ENCODE measurements at places on chromosomes 3 and 15.

- DNase-seq: peak; percentile 69
These were observed 230.2 kb upstream of the HES1 start for GRCh38 chr3:193905541-193906396.

DNA sequence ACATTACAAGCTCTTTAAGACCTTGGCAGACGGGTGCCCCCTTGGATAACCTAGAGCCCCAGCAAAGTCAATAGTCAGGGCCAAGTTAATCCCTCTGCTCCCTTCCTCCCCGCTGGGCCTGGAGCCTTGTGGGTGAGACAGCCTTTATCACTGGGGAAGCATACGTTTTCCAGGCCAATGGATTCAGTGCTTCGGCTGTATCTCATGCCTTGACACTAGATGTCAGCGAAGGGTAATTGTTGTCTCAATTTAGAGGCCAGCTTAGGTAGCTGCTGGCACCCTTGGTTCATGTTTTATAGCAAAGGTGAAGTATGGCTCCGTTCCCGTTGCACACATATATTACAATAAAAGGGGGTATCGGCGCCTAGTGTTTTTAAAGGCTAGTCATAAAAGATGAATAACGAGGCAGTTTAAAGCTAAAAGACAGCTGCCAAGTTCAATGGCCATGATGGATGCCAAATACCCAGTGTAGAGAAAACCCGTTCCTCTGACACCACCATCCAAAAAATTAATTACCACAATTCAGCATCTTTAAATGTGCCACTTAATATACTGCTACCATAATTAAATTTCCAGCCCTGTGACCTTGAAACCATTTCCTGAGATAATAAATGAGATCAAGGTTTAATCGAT, 52.3 kb upstream of the BNIP2 start:
- DNase-seq: no peak

DNA sequence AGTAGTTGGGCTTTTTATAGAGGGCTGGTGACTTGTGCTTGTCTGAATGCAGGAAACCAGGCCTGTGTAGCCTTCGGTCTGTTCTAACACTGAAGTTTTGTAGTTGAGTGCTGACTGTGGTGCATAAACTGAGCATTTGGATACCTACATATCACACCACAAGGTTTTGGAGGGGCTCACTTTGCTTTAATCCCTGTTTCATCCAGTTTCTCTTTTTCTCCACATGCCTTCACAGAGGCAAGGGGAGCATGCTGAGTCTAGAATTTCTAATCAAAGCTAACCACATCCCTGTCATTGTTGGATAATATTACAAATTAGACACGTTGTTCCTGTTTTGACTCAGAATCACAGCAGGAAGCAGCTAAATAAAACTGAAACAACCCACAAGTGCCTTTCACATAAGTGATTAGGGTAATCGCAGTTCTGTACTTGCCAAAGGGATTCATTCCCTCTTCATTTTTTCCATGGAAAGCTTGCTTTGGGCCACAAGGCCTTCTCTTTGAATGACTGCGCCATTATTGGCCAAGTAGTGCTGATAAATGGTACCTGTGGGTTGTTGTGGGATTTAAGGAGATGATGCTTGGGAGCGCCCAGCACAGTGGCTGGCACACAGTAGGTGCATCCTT, 48.9 kb downstream of the TGFBR2 start:
- no peak for DNase-seq

DNA sequence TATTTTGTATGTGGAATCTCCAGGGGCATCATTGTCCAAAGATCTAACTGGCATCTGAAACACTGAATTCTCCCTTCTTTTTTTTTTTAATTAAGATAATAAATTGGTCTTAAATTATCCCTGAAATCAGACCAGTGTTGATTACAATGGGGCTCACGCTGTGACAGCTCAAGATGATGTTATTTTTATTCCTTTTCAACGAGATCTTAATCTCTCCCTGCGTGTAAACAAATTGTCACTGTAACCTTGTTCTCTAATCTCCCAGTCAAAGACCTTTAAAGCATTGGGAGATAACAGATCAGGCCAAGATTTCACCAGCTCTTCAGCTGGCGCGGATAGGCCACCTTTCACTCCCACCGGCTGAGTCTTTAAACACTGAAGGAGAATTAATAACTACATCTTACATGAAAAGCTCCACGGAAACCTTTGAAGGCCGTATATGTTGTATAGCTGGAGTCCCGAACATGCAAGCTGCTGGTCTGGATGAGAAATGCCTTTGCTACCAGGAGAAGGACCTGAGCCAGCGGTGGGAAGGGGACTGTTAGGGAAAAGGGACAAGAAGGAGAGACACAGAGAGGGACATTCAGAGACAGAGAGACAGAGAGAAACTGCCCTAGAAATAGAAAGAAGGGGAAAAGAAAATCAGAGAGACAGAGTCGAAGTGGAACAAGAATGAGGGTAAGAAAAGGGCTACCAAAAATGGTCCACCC, 418.8 kb upstream of the NR2F2 start:
- DNase-seq: no peak

GRCh38 chr3:167691366-167691765, 37.6 kb upstream of the WDR49 start:
- DNase-seq: no peak

DNA sequence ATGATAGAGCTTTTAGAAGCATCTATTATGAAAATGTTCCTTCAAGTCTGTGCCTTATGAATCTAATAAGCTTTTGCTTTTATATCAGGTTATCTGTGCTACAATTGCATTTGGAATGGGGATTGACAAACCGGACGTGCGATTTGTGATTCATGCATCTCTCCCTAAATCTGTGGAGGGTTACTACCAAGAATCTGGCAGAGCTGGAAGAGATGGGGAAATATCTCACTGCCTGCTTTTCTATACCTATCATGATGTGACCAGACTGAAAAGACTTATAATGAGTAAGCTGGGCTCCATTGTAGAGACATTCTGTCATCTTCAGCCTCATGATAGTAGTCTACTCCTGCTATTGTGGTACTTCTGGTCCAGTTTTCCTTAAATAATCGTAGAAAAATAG, 73.4 kb downstream of the BLM start:
- DNase-seq: no peak

GRCh38 chr3:180280555-180280954, 243.8 kb upstream of the PEX5L start:
- no peak for DNase-seq

DNA sequence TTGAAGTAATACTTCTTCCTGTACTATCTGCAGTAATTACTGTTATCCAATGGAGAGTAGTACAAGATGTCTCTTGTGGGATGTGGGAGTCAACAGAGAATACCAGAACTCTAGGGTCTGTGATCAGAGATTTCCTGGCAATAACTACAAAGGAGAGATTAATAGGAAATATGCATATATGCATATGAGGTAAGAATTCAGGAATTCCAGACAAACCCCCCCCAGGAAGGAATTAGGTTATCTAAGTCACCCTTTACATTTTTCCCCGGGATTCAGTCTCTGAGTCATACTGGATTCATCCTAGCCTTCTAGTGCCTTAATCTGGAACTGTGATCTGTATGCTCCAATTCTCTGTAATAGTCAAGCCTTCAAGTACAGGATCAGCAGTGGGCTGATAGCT, 49.4 kb downstream of the GTF2E1 start:
- no peak for DNase-seq

GRCh38 chr3:195900436-195901355, 7.7 kb downstream of the TNK2 start:
- peak; percentile 72 for DNase-seq

- DNase-seq: no peak
These were observed 476 bp downstream of the IP6K2 start for GRCh38 chr3:48716508-48716981.

GRCh38 chr3:126303272-126303671, 53.9 kb downstream of the KLF15 start:
- DNase-seq: no peak

- DNase-seq: no peak
These were observed 270.6 kb upstream of the RGMA start for GRCh38 chr15:93359425-93360131.

DNA sequence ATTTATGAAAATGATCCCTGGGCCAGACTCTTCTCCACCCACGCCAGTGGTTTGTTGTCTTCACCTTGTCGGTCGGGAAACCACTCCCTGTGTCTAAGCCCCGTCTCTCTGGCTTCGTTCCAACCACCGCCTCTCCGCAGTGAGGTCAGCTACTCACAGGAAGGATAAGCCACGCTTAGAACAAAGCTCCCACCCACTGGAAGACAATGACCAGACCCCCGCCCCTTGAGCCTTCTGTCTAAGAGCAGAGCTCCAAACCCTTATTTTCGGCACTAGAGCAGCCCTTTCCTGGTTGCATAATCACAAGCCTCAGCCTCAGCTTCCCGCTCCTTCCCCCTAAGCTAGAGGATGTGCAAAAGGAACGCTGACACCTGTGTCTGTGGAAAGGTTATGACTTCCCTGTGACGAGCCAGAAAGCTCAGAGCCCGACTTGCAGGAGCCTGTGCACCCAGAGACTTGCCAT, 114.9 kb upstream of the MEF2A start:
- DNase-seq: peak; percentile 92

DNA sequence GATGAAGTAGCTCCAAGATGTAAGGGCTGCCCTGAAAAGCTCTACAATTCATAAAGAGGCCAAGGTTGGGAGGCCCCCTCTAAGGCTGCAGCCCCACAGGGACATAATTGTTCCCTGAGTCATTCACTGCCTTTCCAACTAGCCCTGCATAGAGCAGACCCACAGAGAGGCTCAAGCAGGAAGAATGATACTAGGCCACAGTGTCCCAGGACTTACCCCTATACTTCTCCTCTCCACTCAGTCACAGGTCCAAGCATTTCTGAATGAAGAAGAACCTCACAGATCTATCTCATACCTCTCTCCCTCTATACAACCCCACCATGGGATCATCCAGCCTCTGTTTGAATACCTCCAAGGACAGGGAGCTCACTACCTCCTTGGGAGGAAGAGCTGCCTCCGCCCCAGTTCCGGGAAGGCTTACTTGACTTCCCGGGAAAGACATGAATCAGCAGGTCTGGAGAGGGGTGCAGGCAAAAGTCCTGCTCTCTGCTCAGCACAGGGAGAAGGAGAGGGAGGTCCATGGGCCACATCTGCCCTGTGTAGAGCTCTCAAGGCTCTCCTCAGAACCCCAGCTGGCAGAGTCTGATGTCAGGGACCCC, 6.9 kb upstream of the SKIC8 start:
- no peak for DNase-seq

GRCh38 chr3:123202451-123202850, 708 bp downstream of the SEC22A start:
- peak; percentile 39 for DNase-seq

- peak; percentile 96 for DNase-seq
These were observed 149.5 kb downstream of the SMAD6 start for GRCh38 chr15:66851311-66852063.

GRCh38 chr15:48367483-48367882, 36.3 kb downstream of the DUT start:
- DNase-seq: no peak

DNA sequence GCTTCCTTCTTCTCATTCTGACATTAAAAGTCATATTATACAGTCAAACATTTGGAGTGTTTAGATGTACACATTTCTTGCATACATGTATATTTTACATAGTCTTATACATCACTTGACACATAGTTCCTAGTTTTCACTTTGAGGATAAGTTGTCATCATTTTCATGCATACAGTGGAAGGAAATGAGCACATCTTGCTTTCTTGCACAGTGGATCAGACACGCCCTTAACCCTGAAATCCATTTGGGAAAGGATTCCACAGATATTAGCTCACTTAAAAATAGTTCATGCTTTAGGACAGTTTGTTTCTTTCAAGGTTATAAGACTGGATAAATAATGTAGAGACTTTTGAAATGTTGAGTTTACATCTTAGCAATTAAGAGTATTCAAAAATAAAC, 148.6 kb upstream of the MME start:
- no peak for DNase-seq

- no peak for DNase-seq
These were observed 16.0 kb upstream of the RNU6-1 start for GRCh38 chr15:67855842-67856241.

- DNase-seq: no peak
These were observed 591.9 kb downstream of the ROBO1 start for GRCh38 chr3:79175870-79176269.

DNA sequence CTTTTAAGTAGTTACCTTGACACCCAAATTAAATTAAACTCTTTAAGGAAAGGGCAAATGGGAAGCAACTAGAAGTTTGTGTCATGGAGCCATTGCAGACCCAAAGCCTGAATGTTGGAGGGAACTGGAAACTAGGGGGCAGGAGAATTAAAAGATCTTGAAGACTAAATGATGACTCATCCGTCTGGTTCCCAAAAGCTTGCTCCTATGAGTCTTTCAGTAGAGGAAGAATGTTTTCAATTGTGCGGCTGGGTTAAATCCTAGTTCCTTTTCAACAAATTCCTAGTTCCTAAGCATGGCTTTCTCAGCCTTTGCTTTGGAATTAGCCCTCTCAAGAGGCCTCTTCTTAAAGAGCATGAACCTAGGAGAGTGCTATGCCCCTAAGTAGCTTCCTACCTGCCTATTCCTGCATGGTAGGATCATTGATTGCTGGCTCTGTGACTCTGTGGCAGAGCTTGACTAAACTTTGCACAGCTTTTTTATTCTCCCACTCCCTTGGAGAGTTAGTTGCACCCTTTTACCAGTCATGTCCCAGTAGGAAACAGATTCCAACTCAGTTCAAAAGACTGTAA, 17.7 kb downstream of the CLEC3B start:
- DNase-seq: no peak

GRCh38 chr3:196756732-196757131, 17.1 kb downstream of the PAK2 start:
- no peak for DNase-seq

DNA sequence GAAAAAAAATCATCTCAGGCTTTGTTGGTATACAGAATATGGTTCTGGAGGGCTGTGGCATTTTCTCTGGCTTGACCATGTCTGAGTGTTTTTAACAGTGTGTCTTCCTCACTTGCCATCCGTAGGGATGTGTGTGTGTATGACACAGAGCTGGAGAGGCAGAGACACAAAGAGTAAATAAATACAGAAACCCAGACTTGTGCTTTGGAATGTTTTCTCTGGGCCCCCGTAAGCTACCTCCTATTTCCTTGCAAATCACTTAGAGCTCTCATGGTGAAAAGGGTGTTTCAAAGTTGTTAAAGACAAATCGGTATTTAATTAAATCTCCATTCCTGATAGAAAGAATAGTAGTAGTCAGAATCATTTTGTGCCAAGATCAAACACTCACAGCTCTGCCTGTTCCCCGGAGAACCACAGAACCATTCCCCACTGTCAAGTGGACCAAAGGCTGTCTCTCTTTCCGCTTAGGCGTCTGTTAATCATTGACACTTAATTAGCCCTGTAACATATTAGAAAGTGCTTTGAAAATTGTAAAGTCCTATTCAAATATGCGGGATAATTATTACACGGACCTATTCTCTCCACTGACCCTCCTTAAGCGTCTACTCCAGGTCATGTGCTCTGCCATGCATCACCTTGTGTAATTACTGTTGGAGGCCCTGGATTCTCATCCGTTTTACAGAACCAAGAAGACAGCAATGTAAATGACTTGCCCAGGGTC, 313.6 kb upstream of the TLE3 start:
- DNase-seq: no peak
